ENCODE measurements at places on chromosomes 7 and 10.

DNA sequence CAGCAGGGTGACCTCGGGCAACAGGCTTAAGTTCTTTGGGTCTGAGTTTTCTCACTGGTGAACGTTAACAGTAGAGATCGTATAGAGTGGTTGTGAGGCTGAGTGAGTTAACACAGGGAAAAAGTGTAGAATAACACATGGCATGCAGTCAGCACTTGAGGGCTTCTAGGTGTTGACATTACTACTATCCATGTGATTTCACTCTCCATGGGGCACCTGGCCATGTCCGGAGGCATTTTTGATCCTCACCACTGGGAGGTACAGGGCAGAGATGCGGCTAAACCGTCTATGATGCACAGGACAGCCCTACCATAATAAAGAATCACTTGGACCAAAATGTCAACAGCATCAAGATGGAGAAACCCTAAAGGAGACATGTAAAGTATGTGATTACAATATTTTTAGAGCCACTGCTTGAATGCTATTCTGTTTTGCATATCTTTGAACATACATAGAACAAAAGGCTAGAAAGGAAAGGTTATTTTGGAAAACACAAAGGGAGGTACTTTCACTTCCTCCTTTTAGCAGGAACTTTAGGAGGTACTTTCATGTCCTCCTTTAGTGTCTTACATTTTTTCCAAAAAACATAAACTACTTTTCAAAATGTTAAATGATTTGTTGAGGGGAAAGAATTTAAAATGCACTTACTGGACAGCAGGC lies 44.3 kb downstream of the NOD1 start:
- DNase-seq = no peak

DNA sequence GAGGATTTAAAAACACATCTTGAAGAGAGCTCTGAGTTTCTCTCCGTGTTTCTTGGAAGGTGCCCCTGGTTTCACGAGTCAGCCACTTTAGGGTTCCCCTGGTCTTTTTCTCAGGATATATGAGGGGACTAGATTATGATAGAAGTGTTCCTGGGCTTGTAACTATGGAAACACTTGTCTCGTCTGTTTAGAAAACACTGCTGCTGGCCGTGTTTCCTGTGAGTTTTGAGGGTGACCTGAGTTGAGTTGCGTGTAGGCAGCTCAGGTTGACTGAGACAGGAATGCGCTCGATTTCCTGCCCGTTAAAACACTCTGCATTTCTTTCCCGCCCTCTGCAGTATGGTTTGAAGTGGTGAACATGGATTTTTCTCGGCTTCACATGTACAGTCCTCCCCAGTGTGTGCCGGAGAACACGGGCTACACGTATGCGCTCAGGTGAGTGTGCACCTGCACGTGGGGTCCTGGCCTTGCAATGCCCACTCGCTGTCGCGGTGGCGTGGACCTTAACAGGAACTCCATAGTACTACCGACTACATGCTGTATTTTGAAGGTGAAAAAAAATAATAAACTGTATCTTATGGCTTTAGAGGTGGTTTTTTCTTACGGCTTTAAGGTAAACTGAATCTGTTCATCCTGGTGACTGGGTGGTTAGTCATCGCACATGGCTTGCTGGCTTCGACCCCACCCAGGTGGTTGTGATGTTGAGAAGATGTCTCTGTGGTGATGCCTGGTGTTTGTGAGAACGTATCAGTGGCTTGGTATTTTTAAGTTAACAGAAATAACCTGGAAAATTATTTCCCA lies at the start of gene SUN1:
Gene SUN1 (plus strand): TSS at position 310 of the 801 bp plus-strand sequence. CDS start 49 bp downstream, at position 359.
- no peak for DNase-seq

DNA sequence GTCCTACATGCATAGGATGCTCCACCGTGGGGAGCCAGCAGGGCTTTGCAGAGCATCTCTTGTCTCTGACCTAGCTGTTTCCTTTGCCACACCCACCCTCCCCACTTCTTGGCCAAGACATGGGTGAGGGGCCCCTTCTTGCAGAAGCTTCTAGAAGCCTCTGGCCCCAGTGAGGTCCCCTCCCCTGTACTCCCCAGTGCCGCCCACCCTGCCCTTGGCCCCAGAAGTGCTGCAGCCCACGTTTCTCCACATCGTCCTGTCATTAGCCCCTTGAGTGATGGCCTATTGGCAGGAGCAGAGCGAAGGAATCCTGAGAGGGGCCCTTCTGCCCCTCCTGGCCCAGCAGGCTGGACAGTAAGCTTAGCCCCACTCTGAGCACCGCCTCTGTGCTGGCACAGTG lies 43.7 kb downstream of the ALOX5 start:
- DNase-seq = no peak

DNA sequence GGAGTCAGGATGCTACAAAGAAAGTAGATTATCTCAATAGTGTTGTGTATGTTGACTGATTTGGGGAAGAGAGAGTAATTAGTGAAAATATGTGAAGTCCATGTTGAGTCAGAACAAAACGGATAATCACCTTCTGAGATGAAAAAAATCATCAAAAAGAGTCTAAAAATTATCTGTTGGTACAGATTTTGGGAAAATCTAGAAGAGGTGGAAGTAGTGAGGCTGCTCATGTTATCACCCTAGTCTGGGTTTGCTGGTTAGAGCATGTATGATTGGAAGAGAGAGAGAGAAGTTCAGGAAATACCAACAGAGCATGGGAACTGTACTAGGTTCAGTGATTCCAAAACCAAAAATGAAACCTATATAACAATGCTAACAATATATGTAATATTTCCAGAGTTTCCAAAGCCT lies 12.3 kb downstream of the RPA3 start:
- no peak for DNase-seq

GRCh38 chr7:70680306-70680705 lies 451.6 kb upstream of the GALNT17 start:
- DNase-seq = no peak

DNA sequence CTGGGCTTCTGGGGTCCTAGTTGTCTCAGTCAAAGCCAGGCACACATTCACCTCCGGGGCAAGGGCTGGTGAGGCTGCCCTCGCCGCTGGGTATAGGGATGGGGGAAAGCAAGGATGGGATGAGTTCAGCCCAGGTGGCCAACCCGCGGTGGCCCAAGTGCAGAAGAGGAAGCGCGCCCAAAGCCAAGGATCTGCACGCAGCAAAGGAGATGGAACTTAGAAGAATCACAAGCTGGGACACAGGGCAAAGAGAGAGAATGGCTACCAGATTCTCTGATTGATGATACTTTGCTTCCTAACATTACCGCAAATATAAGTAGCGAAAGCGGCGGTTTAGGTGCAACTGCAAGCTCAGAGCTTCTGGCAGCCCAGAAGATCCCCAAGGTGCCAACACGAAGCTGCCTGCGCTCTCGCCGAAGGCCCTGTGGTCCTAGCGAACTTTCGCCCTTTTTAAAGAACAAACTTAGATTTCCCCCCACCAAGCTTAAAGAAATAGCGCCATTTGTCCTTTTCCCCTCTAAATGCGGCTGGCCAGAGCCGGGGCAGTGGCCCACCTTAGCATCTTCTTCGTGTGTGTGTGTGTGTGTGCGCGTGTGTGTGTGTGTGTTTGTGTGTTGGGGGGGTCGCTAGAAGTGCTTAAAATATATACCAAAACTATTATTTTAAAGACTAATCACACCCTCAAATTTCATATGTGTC lies 927 bp upstream of the MKX start:
- no peak for DNase-seq

DNA sequence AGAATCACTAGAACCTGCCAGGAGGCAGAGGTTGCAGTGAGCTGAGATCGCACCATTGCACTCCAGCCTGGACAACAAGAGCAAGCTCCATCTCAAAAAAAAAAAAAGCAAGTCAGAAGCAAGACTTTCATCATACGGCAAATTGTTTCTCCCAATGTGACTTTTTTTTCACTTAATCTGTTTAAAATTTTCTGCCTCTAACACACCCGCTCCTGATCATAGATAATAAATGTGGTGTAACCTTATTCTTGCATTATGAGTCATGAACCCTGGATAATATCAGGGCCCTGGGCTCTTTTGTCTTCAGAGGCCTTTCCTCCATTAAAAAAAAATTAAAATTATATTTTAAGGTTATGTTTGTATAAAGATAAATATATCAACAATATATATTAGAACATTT lies 111.4 kb upstream of the JCAD start:
- DNase-seq = no peak

- DNase-seq = no peak
These were observed 25.9 kb downstream of the RNLS start for GRCh38 chr10:88557256-88557655.

- no peak for DNase-seq
These were observed 103.0 kb downstream of the ITIH5 start for GRCh38 chr10:7563770-7564169.
